ENCODE measurements at places on chromosomes 3 and 15.

DNA sequence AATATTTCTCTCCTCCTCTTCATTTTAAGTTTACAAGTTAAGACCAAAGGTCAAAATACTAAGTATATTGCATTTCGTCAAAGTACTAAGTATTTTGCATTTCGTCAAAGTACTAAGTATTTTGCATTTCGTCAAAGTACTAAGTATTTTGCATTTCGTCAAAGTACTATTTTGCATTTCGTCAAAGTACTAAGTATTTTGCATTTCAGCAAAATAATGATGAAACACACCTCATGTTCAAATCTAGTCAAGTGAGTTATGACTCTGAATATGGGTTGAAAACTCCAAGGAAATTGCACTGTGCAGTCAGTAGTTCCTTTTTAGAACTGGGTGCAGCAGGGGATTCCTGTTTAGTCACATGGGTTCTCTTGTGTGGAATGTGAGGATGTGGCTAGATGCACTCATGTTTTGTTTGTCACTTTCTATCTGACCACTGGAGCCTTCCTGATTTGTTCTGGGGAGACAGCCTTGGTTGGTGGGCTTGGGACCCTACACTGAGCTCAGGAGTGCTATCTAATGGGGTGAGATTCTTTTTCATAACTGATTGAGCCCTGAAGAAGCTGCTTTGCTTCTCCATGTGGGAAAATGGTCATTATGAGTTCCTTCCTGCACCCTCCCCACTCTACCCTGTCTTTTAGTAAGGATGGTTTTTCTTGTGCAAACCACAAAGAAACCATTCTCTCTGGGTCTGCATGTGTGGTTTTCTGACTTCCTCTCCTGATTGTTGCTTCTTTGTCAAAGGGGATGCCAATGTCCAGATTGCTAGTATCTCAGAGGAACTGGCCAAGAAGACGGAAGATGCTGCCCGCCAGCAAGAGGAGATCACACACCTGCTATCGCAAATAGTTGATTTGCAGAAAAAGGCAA lies 73.4 kb downstream of the CCK start:
- no peak for DNase-seq

- DNase-seq = no peak
Observed at GRCh38 chr3:54366839-54367238, 244.5 kb downstream of the CACNA2D3 start.

DNA sequence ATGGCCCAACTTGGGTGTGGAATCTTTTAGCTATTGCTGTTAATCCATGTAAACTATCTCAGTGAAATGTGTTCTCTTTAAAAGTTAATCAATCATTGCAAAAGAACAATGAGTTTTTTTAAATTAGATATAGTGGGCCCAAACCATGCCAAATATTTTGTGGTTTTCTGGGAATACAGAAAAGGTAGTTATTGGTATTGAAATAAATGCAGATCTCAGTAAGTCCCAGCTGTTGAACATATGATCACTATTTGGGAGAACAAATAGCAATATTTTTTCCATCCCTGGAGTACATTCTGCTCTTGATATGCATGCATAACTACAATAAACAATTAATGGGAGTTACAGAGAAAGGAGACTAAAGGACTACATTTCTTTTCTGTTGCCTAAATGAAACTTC lies 36.0 kb upstream of the LEKR1 start:
- DNase-seq = no peak

DNA sequence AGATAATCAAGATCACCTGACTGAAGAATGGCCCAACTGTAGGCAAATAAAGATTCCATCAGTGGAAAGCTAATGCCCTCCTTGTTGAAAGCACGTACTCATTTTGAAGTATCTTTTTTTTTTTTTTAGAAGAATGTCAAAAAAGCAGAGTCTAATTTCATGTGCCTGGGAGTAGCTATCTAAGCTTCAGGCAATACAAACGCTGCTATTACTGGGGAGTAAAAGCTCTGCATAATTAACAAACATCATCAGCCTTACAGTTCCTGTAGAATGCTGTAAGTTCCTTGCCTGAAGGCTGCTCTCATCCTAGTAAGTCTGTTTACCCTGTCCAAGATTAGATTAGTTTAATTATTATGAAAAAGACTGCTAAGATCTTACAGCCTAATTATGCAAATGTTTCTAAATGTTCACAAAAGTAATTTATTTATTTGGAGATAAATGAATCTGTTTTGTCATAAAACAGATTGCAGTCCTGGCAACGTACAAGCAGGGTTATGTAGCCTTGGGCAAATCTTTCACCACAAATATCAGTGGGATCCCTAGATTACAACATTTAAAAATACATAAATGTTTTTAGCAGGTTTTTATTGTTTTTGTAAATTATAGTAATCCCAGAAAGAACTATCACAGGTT lies 451.3 kb upstream of the AGTR1 start:
- no peak for DNase-seq

DNA sequence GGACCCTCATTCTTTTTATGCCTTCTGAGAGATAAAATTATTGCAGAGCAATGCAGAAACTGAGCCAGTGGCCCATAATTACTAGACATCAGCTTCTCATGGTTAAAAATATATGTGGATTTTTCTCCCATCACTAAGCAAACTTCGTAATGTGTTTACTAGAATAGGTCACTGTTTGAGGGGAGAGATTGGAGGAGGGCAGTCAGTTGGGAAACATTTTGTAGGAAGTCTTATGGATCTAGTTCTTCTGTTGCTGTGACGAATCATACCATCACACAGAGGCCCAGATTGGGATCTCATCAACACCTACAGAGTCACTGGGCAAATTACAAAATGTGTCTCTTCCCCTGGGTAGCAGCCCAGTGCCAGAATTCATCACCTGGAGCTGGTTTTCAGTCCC lies 81.4 kb downstream of the PDE8A start:
- no peak for DNase-seq

DNA sequence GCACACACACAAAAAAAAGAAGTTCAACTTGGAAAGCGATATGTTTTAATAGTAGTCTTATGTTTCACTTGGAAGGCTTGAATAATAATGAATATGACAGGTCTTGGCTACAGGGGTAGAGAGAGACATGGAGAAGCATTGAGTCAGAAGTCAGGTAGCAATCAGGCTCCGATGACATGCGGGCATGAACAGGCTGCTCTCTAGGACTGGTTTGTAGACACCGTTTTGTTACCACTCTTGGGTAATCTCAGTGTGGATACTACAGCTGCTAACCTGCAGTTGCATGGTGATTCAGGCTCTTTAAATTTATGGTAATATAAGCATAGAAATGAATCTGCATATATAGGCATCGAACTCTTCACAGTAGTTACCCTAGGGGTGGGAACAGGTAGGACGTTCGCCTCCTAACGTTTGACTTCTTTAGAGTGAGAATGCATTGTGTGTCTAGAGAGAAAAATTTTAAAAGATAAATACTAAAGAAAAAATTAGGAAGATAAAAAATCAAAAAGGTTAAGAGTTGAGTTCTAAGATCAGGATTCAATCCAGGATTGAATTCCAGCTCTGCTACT lies 241.6 kb upstream of the KBTBD8 start:
- no peak for DNase-seq

- no peak for DNase-seq
Observed at GRCh38 chr3:178043084-178043483, 493.2 kb upstream of the KCNMB2 start.

GRCh38 chr3:123728014-123728413 lies 143.2 kb upstream of the HACD2 start:
- DNase-seq = no peak

GRCh38 chr3:144760831-144761230 lies 789.2 kb downstream of the DIPK2A start:
- no peak for DNase-seq

DNA sequence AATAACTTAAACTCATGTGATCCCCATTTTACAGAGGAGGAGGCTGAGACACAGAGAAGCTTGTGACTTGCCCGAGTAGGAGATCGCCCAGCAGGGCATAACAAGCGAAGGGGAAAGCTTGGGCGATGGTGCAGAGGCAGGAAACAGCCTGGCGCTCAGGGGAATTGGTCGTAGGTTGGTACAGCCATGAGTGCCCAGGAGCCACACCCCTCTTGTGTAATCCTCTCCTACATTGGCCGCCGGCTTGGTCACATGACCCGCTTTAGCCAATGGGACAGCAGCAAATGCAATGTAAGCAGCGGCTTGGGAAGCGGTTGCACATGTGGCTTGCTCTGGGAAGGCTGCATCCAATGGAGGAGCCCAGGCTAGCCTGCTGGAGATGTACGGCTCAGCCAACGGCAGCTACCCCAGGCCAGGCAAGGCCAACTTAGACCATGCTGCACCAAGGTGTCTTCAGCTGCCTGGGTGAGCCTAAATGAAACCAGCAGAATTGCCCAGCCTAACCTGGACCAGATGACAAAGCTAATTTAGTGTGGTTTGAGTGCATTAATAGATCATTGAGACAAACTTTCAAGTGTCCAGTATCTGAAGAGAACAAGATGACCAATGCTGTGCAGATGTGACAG lies 50.3 kb upstream of the SLC6A6 start:
- no peak for DNase-seq
